Bronchial epithelial cell (primary cell): ENCODE measurements at places on chromosomes 2 and 18. TPM values are rescaled to one million over a fixed set of nuclear protein-coding genes. Genes with fewer than 3 reads are reported as not detected.

GRCh38 chr18:1848716-1849115, 722.6 kb downstream of the METTL4 start:
- DNase-seq = peak; percentile 71

The SLC4A5 gene
- under 0.01 and 0.90 TPM in 2 replicates for total RNA-seq

The GPR35 gene
- total RNA-seq = 0.26 and 0.38 TPM in 2 replicates

- DNase-seq = no peak
Observed at GRCh38 chr2:94753466-94753998, 117.7 kb upstream of the TEKT4 start.

The DSG4 gene
- under 0.01 TPM in 1 of 2 replicates, not detected in the other for total RNA-seq

The SLC5A7 gene
- not detected in 2 replicates for total RNA-seq

DNA sequence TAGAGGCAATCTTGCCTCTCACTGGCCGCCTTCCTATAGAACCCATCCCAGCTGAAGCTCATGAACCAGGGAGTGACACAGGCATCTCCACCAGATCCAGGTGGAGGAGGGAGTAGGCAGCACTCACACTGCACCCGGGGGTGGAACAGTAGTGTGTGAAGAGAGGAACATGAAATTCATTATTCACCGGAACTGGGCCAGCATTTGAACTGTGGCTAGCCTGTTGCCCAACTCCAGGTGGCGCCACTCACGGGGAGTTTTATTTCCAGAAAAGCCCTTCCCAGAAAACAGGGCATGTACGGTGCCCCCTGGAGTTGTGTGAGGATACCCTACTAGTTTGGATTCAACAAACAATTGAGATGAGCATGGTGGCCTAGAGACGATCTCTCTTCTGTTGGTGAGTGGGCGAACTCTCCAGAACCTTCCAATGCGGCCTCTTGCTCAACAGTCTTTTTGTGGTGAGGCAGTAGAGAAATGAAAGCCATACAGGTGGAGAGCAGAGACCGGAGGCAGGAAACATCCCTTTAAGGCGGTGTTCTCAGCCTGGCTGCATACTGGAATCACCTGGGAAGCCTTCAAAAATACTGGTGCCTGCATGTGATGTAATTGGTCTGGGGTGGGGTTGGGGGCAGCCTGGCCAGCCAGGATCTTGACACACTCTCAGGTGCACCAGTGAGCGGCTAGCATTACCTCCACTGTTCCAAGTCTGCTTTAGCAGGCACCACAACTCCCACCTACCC, 73.5 kb upstream of the NEDD4L start:
- no peak for DNase-seq

- DNase-seq = no peak
Observed at GRCh38 chr2:101931402-101931801, 60.4 kb upstream of the IL1R2 start.

DNA sequence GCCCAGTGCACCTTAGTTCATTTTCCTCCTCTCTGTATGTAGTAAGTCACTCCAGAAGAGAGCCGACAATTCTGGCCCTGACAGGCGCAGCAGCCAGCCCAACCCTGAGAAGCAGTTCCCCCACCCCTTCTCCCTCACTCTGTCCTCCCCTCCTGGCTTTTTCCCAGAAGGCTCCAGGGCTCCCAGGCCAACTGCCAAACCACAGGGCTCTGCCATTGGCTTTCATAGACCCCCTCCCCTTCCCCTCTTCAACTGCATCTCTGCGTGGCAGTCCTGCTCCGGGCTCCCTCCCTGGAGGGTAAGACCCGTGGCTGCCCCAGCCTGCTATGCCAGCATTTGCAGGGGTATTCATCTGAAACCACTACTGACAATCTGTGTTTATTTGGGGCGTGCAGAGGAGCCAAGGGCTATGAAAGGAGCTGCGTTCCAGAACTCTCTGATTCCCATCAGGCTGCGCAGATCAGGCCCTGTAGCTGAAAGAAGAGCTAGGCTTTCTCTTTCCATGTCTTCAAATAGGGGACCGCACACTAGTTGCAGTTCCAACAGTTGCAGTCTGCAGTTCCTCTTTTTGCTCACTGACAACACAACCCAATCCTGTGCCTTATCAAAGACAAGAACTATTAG, 388.6 kb upstream of the TNP1 start:
- no peak for DNase-seq

The KIF3C gene
- total RNA-seq = 1.6 and 2.4 TPM in 2 replicates

The KCNG2 gene
- not detected in 2 replicates for total RNA-seq

The OR6B2 gene
- total RNA-seq = not detected in 2 replicates

GRCh38 chr2:222635295-222635694, 20.6 kb downstream of the FARSB start:
- no peak for DNase-seq

The KRTCAP3 gene
- total RNA-seq = 28.4 and 29.1 TPM in 2 replicates

DNA sequence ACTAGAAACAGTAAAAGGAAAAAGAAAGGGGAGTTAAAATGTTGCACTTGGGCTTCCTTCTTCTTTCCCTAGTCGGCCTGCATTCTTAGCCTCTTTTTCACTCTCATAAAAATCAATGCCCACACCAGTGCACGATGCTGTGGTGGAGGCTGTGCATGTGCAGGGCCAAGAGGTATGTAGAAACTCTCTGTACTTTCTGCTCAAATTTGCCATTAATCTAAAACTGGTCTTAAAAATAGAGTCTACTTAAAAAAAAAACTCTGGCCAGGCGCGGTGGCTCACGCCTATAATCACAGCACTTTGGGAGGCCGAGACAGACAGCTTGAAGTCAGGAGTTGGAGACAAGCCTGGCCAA, 11.1 kb downstream of the TRAPPC8 start:
- no peak for DNase-seq

The COMMD1 gene
- 30.5 and 34.7 TPM in 2 replicates for total RNA-seq

The EVX2 gene
- total RNA-seq = not detected in 2 replicates

The BZW1 gene
- 546 and 792 TPM in 2 replicates for total RNA-seq
